Urothelium cell line (cell line): ENCODE measurements at places on chromosomes 12 and 14.
A peak's percentile ranks its signal among the peaks of the same experiment; 100 is the strongest.

DNA sequence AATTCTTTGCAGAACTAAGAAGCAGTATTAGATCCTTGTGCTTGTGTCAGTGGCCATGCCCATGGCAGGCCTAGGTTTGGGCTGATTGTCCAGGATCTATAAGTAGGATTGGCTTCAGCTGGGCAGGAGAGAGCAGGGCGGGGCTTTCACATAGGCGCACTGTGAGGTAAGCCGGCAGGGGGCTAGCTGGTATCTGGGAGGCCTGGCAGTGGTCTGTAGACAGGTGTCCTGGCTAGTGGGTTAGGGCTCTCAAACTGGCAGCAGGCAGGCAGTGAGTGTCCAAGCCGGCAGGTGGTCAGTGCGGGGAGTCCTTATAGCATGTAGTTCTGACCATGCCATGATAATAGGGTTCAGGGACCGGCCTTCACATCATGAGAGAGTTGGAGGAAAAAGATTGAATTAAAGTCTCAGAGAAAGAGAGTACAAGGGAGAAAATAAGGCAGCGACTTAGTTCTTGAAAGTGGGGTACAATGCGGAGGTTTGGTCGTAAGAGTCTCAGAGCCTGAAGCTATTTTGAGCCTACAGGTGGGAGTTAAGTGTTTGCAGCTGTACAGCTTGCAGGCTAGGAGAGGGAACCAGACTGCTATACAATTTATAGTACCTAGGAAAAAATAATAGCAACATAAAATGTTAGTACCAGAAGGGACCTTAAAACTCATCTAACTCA, 137.4 kb downstream of the TPH2 start:
- DNase-seq = no peak

DNA sequence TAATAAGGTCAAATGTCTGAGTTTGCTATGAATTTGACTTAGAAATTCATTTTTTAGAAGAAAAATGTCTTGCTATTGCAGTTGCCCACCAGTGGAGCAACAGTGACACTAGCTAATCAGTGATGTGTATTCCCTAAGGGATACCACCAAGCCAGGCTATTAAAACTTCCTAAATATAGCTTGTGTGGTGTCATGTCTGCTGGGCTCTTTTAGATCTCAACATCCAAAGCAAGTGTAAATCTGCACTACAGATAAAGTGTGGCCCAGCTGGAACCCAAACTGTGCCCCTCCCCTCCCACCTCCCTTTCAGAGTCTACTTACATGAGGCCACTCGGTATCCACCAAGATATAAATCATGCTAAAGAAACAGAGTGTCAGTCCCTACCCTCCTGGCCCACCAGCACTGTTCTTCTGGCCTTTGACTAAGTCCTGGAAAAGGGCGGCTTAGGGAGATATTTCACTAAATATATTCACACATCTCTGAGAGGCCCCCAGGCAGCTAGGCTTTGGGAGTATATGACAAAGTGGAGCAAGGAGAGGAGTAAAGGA, 53.8 kb downstream of the SLC35F4 start:
- DNase-seq = no peak

DNA sequence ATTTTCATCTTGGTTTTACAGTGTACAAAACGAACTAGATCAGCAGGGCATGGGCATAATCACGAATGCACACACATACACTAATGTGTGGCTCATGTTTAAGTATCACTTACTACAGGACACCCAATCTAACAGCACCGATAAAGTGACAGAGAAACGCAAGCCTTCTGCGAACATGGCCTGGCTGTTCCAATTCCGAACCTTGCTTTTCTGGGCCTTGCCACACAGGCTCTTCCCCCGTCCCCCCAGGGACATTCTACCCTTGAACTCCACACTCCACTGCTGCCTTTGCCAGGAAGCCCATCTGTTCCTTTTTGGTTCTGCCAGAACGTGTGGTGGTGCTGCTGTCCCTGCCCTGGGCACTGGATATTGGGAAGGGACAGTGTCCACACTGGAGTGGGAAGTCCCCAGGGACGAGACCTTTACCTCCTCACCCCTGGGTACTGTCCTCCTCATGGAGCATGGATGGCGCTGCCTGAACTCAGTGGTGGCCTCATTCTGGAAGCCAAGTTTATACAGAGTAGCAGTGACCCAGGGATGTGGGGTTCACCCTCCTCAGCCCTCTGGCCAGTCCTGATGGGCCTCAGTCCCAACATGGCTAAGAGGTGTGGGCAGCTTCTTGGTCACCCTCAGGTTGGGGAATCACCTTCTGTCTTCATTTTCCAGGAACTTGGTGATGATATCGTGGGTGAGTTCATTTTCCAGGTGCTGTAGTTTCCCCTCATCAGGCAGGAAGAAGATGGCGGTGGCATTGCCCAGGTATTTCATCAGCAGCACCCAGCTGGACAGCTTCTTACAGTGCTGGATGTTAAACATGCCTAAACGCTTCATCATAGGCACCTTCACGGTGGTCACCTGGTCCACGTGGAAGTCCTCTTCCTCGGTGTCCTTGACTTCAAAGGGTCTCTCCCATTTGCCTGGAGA, 7.9 kb downstream of the SERPINA1 start:
- no peak for DNase-seq

- peak; percentile 37 for DNase-seq
Measured at GRCh38 chr14:95098984-95099599, 58.2 kb downstream of the DICER1 start.
